GM04503 (cell line): ENCODE measurements at places on chromosomes 4 and X.

DNA sequence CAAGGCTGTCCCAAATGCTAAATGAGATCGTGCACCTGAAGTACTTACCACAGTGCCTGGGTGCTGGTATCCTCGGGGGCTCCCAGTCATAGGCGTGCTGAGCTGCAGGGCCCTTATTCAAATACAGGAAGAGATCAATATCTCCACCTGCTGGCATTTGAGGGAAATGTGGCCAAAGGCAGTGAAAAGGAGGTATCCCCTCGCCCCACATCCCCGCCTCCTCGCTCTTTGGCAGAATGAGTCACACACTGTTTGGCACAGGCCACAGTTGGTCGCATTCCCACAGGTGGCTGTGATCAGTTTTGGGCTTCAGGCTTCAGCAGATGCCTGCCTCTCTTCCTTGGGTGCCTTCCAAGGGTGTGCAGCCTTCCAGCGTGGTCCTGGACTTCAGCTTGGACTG is 28.4 kb downstream of the ZNF185 start:
- DNase-seq, result no peak

- DNase-seq, result no peak
Observed at GRCh38 chr4:40455340-40455902, 120.3 kb downstream of the CHRNA9 start.

DNA sequence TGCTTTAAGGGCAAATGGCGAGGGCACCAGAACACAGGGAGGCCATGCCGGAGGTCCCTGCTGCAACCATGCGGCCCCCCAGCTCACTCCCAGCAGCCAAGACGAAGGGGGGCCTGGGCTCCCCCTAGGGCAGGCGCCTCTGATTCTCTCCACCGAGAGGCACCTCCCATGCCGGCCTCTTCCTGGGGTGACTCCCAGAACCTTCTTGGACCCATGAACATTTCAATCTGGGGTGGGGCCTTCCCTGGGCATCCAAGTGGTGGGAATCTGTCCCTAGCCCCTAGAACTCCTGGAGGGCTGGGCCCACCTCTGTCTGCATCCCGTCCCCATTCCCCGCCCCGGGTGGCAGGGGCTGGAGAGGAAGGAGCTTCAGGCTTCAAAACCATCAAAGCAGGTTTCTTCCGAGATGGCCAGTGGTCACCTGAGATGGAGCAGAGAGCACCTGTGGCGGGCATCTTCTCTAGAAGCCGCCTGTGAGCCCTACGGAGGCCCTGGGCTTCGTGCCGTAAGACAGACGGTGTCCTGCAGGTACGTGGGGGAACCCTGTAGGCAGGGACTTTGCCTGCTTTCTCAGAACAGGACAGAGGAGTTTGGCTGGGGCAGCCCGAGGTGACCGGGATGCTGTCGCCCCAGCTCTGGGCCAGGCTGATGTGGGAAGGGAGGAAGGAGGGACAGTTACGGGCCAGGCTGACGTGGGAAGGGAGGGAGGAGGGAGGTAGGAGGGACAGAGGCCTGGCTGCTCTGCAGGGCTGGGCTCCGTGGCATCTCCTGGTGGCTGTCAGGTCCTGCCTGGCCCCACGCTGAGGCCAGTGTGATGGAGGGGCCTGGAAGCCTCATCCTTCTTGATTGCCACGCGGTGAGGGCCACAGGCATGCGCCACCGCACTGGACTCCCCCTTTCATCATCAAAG is 6.8 kb upstream of the SLC25A6 start:
- no peak for DNase-seq

DNA sequence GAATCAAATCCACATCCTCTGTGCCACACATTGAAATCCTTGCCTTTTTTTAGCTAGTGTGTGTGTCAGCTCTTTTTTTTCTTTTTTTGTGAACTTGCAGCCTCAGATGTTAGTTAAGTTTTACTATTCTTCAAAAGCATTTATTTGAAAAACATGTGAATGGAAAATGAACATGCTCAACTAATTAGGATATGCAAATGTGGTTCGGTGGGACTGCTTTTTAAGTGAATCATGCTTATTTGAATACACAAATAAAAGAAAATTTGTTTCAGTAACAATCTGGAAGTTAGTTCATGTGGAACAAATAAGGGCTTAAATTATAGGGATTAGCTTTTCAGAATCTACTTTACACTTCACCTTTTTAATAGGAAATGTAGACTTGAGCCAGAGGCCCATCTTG is 751.5 kb upstream of the FAM241A start:
- DNase-seq, result no peak

DNA sequence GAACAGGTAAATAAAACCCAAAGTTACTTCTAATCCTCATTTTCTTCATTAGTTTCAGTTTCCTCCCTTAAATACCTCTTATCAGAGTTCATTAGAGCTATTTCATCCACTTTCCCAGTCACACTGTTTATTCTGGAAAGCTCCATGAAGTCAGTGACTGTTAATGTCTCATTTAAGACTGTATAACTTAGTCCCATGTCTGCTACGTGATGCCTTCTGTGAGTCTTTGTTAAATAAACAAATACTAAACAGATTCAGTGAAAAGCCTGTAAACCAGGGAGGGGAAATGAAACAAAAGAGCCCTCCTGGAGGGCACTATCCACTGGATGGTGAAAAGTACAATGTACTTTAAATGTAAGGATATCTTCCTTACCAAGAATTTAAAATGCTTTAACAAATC is 24.7 kb downstream of the ACE2 start:
- no peak for DNase-seq

DNA sequence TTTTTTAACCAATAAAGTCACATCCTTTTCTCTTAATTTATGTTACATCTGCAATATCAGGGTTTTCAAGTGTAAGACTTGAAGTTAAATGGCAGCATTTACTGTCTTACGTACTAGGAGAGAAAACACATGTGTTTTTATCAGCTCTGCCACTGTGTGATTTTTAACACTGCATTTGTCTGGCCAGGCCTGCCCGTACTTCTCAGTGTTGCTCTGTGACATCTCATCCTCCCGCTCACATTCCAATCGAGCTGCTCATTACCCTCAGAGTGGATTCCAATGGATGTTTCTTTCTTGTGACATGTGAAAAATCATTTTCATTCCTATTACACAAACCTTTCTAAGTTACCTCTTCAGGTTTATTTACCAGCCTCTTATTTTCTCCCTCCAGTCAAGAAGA is 420.3 kb downstream of the FAT4 start:
- peak; percentile 67 for DNase-seq

DNA sequence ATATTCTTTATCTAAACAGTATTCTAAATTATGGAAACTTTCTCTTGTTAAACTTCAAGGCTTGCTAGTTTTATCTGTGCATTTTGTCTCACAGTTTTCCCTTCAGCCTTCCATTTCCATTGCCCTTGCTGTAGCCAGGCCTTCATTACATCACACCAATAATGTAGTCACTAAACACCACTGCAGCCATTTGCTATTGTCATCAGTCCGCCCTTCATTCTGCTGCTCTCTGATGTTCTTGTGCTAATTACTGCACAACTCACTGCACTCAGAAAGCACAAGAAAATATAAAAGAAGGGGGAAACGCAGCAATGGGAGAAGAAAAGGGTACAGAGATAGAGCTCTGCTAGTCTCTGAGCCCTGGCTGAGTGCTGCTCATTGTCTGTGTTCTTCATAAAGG is 239.6 kb upstream of the FSTL5 start:
- no peak for DNase-seq

GRCh38 chr4:1731180-1731579 is 9.9 kb downstream of the TACC3 start:
- no peak for DNase-seq

GRCh38 chr4:101136373-101137370 is 210.7 kb downstream of the PPP3CA start:
- DNase-seq, result no peak

GRCh38 chr4:16263056-16263455 is 36.8 kb upstream of the TAPT1 start:
- DNase-seq, result no peak

DNA sequence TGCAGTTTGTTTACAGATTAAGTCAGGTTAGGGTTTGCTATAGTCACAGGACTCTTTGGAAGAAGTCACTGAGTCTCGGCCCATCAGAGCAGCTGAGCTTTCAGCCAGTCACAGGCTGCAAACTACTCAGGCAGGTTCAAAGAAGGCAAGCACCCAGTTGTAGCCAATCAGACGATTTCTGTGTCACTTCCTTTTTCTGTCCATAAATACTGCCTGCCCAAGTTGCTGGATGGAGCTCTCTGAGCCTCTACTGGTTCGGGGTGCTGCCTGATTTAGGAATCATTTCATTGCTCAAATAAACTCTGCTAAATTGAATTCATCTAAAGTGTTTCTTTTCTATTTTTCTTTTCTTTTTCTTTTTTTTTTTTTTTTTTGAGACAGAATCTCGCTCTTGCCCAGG is 7.3 kb upstream of the SH3BP2 start:
- no peak for DNase-seq

- no peak for DNase-seq
Observed at GRCh38 chr4:173457893-173458292, 59.0 kb upstream of the SCRG1 start.

- no peak for DNase-seq
Observed at GRCh38 chr4:128521156-128521555, 233.5 kb upstream of the PGRMC2 start.

DNA sequence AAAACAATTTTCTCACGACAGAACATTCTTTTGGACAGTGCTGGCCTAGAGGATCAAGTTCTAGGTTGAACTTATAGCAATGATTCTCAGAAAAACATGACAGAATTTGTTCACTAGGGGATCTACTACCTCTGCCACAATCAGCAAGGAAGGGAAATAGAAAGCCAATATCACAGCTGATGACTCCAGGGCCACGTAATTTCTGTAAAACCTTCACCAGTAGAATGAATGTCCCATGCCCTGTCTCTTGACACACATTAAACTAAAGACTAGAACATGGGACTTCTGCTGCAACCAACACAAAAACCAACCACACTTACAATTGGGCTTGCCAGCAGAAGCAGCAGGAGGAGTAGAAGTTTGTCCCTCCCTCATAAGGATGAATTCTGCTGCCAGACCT is 86.0 kb upstream of the NPFFR2 start:
- DNase-seq, result no peak

DNA sequence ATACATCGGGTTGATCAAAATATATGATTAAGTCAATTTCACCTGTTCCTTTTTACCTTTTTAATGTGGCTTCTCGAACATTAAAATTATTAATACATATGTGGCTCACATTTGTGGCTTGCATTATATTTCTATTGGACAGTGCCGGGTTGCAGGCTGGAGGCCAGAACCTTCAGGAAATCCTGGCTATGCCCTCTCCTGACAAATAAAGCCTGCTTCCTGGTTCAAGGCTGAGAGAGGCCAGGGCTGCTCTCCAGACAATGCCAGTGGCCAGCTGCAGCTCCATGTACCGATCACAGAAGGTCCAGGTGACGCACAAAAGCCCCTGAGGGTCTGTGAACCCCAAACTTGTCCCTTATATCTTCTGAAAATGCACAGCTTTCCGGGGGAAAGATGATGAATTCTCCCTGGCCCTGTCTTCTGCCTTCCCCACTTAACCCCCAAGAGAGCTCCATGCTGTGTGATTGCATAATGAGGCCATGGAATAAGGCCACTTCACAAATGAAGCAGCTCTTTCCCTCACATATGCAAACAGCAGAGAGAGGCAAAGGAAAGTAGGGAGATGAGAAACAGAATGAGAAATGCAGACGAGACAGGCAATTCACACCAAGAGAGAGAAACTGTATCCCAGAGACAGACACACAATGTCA is 241.2 kb downstream of the BCOR start:
- DNase-seq, result no peak

DNA sequence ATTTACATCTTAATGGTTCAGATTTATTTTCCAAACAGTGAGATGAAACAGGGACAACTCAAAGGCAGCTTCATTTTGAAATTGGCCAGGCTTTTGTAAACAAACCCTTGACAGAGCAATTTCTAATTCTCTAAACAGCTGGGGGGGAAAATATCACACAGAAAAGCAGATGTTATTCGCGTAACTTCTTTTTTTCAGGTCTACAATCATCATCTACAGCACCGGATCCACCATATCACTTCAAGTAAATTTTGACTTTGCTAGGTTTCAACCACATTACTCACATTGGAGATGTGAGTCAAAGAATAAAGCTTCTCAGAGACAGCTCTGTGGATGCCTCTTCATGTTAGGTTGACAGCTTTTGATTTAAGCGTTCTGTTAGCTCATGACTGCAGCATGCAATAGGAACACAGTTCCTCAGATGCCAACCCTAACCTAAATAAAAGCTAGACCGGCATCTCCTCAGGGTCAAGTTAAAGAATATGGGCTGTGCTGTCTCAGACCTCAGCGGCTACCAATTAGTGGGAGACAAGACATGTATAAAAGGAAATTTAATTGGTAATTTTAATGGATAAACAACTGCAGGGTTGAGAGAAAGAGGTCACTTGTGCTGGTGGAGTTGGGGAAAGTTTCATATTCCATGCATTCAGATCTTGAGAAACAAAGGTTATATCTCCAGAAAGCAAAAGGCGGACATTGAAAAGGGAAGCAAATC is 26.8 kb downstream of the AMELX start:
- no peak for DNase-seq

- peak; percentile 8 for DNase-seq
Observed at GRCh38 chr4:120443116-120443515, 376.5 kb upstream of the MAD2L1 start.

- DNase-seq, result no peak
Observed at GRCh38 chr4:92210906-92211305, 92.9 kb upstream of the GRID2 start.

DNA sequence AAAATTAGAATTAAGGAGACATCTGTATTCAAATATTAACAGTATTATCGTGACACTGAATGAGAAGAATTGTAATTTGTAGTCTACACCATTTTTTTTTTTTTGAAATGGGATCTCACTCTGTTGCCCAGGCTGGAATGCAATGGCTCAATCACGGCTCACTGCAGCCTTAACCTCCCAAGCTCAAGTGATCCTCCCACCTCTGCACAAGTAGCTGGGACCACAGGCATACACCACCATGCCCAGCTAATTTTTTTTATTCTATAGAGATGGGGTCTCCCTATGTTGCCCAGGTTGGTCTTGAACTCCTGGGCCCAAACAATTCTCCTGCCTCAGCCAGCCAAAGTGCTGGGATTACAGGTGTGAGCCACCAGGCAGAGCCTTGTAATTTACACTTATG is 24.8 kb downstream of the ELF2 start:
- DNase-seq, result no peak

GRCh38 chrX:119648421-119648775 is 42.2 kb upstream of the NKRF start:
- no peak for DNase-seq

DNA sequence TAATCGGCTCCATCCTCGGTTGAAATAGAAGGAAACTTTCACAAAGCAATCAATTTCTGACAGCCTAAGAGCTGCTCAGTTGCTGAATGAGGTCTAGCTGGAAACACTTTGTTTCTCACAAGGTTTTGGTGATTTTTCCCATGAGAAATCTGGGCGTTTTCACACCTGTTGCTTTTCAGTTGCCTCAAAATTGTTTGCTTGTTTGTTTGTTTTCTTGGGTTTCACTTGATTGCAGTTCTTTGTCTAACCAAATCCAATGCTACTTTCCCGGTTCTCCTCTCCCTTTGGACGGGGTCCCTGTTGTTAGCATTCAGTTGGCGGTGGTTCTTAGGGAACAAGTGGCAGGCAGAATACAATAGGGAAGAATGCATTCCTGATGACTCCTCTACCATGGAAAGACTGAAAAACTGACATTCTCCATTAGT is 135.5 kb downstream of the PALLD start:
- DNase-seq, result no peak
